Suprapubic skin (tissue), 4 donors: ENCODE measurements at places on chromosomes 7 and 10. TPM values are rescaled to one million over a fixed set of nuclear protein-coding genes. Genes with fewer than 3 reads are reported as not detected.

FAM204A gene
- 39.1 TPM for total RNA-seq

KLF14 gene
- not detected for total RNA-seq

GIMAP1 gene
- 3.1 TPM for total RNA-seq

CALML5 gene
- 3,135 TPM for total RNA-seq

ASAH2 gene
- 4.4 TPM for total RNA-seq

DNA sequence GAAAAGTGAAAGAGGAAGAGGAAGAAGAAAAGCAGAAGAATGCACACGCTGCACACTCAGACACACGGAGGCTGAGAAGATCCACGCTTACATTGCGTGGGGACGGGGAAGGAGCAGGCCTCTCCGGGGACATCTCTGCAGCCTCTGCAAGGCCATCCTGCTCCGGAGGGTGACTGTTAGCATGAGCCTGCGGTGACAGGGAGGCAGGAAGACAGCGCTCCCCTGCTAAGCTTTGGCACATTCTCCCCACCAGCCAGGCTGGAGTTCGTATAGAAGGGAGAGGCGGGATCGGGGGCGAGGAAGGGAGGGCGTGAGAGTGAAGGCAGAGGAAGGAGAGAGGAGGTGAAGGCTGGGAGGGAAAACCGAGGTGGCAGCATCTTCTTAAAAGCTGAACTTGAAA lies 366.0 kb upstream of the SHH start:
- peak; percentile 68 for DNase-seq

GRCh38 chr7:79199961-79200360 lies 253.5 kb downstream of the MAGI2 start:
- DNase-seq = no peak

- no peak for DNase-seq
These were observed 142.6 kb upstream of the CAV2 start for GRCh38 chr7:116356979-116357378.

DNA sequence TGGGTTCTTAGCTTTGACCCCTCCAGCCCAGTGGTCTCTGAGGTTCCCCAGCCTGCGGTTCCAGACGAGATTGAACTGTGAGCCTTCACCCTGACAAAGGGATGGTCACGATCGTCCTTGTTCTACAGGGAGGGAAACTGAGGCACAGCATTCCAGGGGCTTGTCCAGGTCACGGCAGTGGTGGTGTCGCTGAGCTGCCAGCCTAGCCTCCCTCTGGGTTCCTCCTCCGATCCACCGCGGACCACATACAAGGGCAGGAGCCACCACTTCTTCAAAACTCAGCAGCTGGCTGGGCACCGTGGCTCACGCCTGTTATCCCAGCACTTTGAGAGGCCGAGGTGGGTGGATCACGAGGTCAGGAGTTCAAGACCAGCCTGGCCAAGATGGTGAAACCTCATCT lies 35.8 kb downstream of the ELFN1 start:
- DNase-seq = peak; percentile 64

- DNase-seq = no peak
These were observed 54.4 kb downstream of the CACNB2 start for GRCh38 chr10:18194634-18195033.

DNA sequence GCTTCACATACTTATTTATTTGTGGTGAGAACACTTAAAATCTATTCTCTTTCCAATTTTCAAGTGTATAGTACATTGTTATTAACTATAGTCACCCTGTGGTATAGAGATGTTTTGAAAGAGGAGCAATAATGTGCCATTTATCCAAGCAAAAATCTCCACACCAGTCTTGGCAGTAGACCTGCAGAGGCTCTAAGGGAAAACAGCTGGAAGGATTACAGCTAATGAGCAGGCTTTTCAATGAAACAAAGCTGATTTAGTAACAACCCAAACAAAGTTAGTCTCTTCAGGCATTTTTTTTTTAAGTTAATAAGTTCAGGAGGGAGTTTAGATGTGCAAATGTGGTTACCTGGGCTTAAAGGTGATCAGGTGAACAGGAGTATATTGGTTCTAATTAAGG lies 101.9 kb downstream of the EVX1 start:
- no peak for DNase-seq

DNA sequence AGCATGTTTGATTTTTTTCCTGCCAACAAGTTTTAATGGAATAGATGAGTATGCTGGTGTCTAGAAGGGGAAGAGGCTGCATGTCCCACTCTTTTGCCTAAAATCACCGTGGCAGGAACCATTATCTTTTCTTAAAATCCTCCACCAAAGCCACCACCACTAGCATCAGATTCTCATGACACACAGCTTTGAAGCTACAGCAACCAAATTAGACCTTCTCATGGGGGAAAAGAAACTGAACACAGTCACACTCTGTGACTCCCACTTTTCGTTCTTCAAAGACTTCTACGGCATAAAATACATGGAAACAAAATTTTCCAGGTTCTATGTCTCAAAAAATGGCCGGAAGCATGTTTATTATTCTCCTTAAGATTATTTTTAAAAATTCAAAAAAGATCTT lies 81.8 kb downstream of the SGMS1 start:
- DNase-seq = no peak

- DNase-seq = no peak
These were observed 104.4 kb downstream of the SVIL start for GRCh38 chr10:29530112-29530976.

GRCh38 chr10:126102636-126103035 lies 206.3 kb downstream of the FANK1 start:
- DNase-seq = no peak

GRCh38 chr10:12707461-12708185 lies 293.9 kb downstream of the CCDC3 start:
- no peak for DNase-seq

GRCh38 chr7:44163591-44163990 lies 22.5 kb upstream of the MYL7 start:
- peak; percentile 15 for DNase-seq
